ENCODE measurements at places on chromosomes 5 and 9.
A peak's percentile ranks its signal among the peaks of the same experiment; 100 is the strongest.

DNA sequence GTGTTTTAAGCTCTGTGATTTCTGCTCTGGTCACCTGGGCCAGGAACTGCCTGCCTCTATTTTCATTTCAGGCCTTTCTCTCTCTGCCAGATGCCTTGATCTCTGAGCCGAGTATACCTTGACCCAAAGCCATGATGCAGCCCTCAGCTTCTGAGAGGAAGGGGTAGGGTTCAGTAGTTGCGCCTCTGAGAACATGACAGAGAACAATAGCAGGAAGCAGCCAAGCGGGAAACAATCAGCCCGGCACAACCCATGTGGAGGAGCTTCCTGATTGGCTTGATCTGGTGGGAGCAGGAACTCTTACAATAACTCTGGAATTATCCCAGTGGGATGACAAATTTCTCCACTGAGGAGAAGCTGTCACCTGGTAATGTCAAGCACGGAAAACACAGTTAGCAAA lies 127.4 kb downstream of the PALM2AKAP2 start:
- DNase-seq = no peak

- DNase-seq = peak; percentile 47
Measured at GRCh38 chr5:176446884-176447590, 1.1 kb upstream of the FAF2 start.

- DNase-seq = peak; percentile 83
Measured at GRCh38 chr9:33817327-33818166, 587 bp downstream of the UBE2R2 start.

GRCh38 chr5:175675873-175676272 lies 18.0 kb downstream of the HRH2 start:
- no peak for DNase-seq
